ENCODE measurements at places on chromosomes 1 and 21. TPM values are rescaled to one million over a fixed set of nuclear protein-coding genes. Genes with fewer than 3 reads are reported as not detected.
A peak's percentile ranks its signal among the peaks of the same experiment; 100 is the strongest.

- no peaks in the 10 kb centered on the region for H3K27me3 ChIP-seq
- no peak overlapping the region for H3K4me3 ChIP-seq
- DNase-seq, result no peak
These were observed 82.4 kb upstream of the GPR88 start for GRCh38 chr1:100455478-100456072.

DNA sequence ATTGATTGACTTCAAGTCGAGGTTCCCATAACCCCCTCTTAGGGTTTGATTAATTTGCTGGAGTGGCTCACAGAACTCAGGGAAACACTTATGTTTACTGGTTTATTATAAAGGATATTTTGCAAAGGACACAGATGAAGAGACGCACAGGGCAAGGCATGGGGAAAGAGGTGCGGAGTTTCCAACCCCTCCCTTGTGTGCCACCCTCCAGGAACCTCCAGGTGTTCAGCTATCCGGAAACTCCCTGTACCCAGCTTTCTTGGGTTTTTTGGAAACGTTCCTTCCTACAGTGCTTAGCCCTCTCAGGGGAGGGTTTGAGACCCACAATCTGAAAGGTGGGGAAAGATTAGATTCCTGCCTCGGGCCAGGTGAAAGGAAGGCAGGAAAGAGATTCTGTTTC lies 48.2 kb downstream of the UCK2 start:
- H3K27me3 ChIP-seq, result peaks cover 2% of the 10 kb centered on the region
- H3K36me3 ChIP-seq, result peaks cover 17% of the 10 kb centered on the region
- H3K4me1 ChIP-seq, result no peaks in the 10 kb centered on the region

SLC2A5 gene
- 0.64 TPM for total RNA-seq

DNA sequence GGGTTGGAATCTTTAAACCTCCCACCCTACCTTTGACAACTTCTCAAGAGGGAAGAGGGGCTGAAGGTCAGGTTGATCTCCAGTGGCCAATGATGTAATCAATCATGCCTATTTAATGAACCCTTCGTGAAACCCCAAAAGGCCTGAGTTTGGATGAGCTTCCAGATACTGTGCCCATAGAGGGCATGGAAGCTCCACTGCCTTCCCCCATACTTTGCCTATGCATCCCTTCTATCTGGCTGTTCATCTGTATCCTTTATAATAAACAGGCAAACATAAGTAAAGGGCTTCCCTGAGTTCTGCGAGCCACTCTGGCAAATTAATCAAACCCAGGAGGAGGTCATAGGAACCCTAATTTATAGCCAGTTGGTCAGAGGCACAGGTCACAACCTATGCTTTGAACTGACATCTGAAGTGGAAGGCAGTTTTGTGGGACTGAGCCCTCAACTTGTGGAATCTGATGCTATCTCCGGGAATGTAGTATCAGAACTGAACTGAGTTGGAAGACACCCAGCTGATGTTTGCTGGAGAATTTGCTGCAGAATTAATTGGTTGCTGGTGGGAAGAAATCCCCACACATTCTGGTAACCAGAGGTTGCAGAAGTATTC lies 24.8 kb downstream of the S100A10 start:
- no peak overlapping the region for H3K27ac ChIP-seq
- H3K27me3 ChIP-seq, result no peaks in the 10 kb centered on the region
- no peaks in the 10 kb centered on the region for H3K36me3 ChIP-seq
- H3K4me1 ChIP-seq, result no peaks in the 10 kb centered on the region
- H3K4me3 ChIP-seq, result no peak overlapping the region
- DNase-seq, result no peak

PLA2G4A gene
- total RNA-seq, result not detected

GRCh38 chr21:33229784-33230544 lies at the start of gene IFNAR2:
Gene IFNAR2, plus strand, starts transcription at chr21:33229938. Its CDS starts 11,985 bp downstream, at chr21:33241923.
- peak; percentile 85 for DNase-seq
- peak within 1 kb of the TSS; percentile 90 for H3K4me3 ChIP-seq
- H3K4me1 ChIP-seq, result peaks cover 5% of the 10 kb centered on the region
- H3K36me3 ChIP-seq, result peaks cover 4% of the 10 kb centered on the region
- H3K27me3 ChIP-seq, result peaks cover 7% of the 10 kb centered on the region

LMOD1 gene
- total RNA-seq, result 0.20 TPM

GRCh38 chr21:38082936-38083485 lies 166.8 kb upstream of the KCNJ6 start:
- no peak overlapping the region for H3K27ac ChIP-seq
- H3K4me1 ChIP-seq, result peaks cover 2% of the 10 kb centered on the region
- no peak for DNase-seq
- no peaks in the 10 kb centered on the region for H3K27me3 ChIP-seq
- H3K4me3 ChIP-seq, result no peak overlapping the region

DNA sequence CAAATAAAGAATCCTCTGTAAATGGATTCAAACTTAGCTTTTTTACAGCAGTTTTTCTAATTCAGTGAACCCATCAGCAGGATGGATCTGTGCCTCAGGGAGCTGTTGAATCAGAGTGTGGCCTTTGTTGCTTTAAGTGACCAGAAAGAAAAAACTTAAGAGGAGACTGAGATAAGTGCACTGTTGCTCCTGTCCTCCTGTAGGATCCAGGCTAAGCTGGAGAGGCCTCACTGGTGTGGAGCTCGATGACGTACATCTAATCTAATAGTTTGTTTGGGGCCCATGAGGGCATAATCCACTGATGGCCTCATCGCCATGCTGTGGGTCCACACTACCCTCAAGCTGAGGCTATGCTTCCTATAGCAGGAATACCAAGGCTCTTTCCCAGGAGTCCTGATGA lies 10.6 kb downstream of the DIP2A start:
- H3K4me1 ChIP-seq, result no peaks in the 10 kb centered on the region
- H3K36me3 ChIP-seq, result peaks cover 4% of the 10 kb centered on the region
- no peak overlapping the region for H3K4me3 ChIP-seq
- H3K27ac ChIP-seq, result no peak overlapping the region
- H3K27me3 ChIP-seq, result no peaks in the 10 kb centered on the region

THEM5 gene
- not detected for total RNA-seq

DNA sequence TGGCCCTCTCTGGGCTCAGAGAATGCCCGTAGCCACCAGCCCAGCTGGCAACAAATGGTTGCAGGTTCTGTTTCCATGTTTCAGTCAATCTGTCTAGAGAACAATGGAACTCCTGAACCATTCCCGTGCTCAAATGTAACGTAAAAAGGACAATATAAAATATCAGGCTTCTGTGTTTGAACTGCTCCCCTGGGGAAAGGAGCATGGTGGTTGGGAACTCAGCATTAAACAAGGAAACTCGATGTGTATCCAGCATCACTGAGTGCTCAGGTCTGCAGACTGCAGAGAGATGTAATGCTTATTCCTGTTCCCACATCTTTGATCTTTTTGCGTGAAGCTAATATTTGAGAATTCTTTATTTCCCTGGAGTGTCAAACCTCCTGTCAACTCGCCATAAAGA lies 326.5 kb downstream of the KIF26B start:
- H3K4me3 ChIP-seq, result no peak overlapping the region
- H3K4me1 ChIP-seq, result peaks cover 3% of the 10 kb centered on the region
- no peak for DNase-seq

DNA sequence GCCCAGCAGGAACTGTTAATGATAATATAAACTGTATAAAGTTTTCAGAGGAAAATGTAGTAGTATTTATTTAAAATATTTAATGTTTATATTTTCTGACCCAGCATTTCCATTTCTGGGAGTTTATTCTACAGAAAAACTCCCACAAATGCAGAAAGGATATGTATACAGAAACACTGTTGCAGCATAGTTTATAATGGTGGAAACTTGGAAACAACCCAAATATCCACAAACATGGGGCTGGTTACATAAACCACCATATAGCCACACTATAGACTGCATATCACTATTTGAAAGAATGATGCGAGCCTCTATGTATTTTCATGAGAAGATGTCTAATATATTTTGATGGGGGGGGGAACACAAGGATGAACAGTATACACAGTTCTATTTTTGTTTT lies 31.5 kb upstream of the KCNN3 start:
- peaks cover 2% of the 10 kb centered on the region for H3K27me3 ChIP-seq
- H3K36me3 ChIP-seq, result no peaks in the 10 kb centered on the region
- no peak overlapping the region for H3K4me3 ChIP-seq
- no peak for DNase-seq

DNA sequence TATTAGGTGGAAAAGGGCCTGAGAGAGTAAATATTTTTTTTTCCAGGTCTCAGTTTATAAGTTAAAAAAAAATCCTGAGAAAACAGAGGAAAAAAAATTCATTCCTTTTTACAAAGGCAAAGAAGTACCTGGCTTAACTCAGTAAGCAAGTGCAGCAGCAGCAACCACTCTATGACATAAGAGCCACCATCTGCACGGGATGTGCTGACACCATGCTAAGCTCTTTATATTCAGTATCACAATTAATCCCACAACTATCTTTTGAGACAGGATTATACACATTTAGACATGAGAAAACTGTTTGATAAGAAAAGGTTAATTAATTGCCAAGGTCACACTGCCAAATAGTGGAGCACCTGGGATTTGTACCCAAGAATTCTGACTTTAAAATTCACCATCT lies 13.4 kb upstream of the DPT start:
- no peaks in the 10 kb centered on the region for H3K36me3 ChIP-seq
- H3K4me1 ChIP-seq, result peaks cover 16% of the 10 kb centered on the region
- H3K4me3 ChIP-seq, result no peak overlapping the region
- no peak for DNase-seq

DNA sequence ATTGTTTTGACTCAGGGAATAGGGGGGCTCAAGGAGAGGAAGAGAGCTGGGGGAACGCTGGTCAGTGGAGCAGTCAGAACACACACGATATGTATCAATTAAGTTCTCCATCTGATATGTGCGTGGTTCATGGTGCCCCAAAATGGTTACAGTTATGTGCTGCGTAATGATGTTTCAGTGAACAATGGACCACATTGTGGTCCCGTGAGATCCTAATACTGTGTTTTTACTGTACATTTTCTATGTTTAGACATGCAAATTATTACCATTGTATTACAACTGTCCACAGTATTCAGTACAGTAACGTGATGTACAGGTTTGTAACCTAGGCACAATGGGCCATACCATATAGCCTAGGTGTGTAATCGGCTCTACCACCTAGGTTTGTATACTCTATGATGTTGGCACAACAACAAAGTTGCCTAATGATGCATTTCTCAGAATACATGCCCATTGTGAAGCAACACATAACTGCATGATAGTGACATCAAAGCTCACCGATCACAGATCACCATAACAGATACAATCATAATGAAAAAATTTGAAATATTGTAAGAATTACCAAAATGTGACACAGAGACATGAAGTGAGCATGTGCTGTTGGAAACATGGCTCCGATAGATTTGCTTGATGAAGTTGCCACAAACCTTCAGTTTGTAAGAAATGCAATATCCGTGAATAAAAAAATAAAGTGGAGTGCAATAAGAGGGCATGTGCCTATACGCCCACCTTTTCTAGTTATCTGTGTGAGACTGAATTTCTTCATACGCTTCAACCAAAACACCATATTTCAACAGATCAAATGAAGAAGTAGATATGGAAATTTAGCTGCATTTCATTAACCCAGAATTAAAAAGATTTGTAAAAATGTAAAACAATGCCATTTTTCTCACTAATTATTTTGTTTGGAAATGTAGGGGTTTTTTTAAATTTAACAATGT lies 14.8 kb upstream of the TMEM54 start:
- peaks cover 2% of the 10 kb centered on the region for H3K27me3 ChIP-seq
- H3K4me3 ChIP-seq, result no peak overlapping the region
- no peak overlapping the region for H3K27ac ChIP-seq
- no peaks in the 10 kb centered on the region for H3K4me1 ChIP-seq

VSIG8 gene
- total RNA-seq, result not detected

ZNF281 gene
- total RNA-seq, result 32.2 TPM

- no peak overlapping the region for H3K4me3 ChIP-seq
- H3K36me3 ChIP-seq, result no peaks in the 10 kb centered on the region
- no peak for DNase-seq
- H3K4me1 ChIP-seq, result no peaks in the 10 kb centered on the region
- no peak overlapping the region for H3K27ac ChIP-seq
These were observed 849.8 kb downstream of the USP25 start for GRCh38 chr21:16579538-16579937.

S100B gene
- total RNA-seq, result not detected

GRCh38 chr1:174072581-174072980 lies 50.4 kb upstream of the RC3H1 start:
- DNase-seq, result no peak
- H3K4me1 ChIP-seq, result no peaks in the 10 kb centered on the region
- no peaks in the 10 kb centered on the region for H3K27me3 ChIP-seq

ZBTB7B gene
- total RNA-seq, result 8.1 TPM

- H3K36me3 ChIP-seq, result no peaks in the 10 kb centered on the region
- DNase-seq, result no peak
- peak overlapping the region; percentile 92 for H3K4me3 ChIP-seq
These were observed 953 bp upstream of the BRWD1 start for GRCh38 chr21:39314143-39315027.

DNA sequence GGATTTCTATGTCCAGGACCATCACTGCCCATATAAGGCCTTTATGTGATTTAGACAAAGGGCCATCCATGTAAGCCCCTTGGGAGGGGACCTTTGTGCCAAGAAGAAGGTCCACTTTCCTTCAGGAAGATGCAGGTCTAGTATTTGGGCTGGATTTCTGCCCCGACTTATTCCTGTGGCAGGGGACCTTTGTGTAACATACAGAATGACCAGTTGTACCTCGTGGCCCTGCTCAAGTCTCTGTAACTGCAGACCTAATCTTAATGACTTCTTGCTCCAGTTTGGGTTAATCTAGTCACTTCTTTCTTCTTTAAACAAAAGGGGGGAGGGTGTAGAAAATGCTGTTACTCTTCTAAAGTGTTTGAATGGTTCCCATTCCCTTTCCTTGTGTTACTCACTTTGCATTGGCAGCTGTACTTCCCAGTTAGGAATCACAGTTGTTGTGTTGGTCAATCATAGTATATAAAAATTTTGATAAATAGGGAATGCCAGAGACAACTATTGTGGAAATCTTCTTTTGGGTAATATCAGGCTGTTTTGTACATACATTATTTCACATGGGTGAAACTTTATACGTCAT lies 54.2 kb downstream of the MIGA1 start:
- H3K27me3 ChIP-seq, result no peaks in the 10 kb centered on the region
- H3K4me1 ChIP-seq, result peaks cover 5% of the 10 kb centered on the region
- no peak for DNase-seq
- H3K27ac ChIP-seq, result no peak overlapping the region

DNA sequence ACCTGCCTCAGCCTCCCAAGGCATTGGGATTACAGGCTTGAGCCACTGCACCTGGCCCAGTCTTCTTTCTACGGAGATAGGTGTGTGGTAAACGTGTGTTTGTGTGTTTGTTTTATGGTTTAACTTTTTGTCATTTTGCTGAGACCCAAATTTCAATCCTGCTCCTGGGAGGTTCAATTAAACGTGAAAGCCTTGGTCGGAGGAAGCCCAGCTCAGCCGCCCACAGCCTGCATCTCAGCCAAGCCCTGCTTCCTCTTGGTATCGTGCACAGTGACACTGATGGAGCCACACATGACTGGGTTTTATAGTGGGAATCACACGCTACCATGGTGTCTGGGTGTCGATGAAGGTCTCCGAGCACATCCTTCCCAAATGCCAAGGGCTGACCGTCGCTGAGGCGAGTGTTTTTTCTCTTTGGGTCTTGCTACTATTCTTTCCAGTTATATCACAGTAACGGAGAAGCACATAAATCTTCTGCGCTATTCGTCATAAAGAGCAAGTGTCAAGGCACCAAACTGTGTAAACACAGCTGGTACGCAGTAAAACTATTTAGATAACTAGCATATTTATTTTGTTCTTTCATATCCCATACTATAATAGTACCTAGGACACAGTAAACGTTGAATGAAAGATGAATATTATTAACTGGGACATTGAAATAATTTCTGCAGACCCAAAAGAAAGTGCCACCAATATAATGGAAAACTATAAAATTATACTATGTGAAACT lies 39.3 kb downstream of the HLCS start:
- no peak overlapping the region for H3K27ac ChIP-seq
- DNase-seq, result no peak
- H3K4me3 ChIP-seq, result no peak overlapping the region

DPT gene
- total RNA-seq, result not detected

Measured in glutamatergic neuron (in vitro differentiated cells).